ENCODE measurements at places on chromosomes 7 and 10. TPM values are rescaled to one million over a fixed set of nuclear protein-coding genes. Genes with fewer than 3 reads are reported as not detected.

DNA sequence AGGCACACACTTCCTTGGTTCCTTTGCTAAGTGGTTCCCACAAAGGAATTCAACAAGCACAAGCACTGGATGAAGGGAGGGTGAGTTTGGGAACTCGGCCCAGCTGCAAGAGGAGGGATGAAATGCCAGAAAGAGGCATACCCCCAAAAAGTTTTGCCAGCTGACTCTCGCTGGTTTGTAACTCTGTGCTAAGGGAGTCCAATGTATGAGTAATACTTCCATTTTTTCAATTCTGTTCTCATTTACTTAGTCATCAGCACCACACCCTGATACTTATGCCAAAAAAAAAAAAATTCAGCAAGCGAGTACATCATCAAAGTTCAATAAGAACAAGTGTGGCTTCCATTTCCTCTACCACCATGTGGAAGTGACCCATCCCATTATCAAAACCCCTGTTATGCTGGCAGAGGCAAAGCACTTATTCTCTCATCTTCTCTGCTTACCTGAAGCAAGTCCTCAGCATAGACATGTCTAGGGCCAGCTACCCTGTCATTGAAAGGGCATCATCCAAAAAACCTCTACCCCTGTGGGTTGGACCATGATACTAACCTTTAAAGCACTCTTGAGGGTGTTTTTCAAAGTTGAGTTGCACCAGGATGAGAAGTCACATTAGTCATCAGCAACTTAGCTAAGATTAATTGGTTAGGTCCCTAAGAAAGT lies 6.9 kb upstream of the HYCC1 start:
- no peaks in the 10 kb centered on the region for H3K4me1 ChIP-seq
- DNase-seq, result no peak
- no peaks in the 10 kb centered on the region for H3K36me3 ChIP-seq
- H3K27me3 ChIP-seq, result no peaks in the 10 kb centered on the region
- no peak overlapping the region for H3K27ac ChIP-seq

DNA sequence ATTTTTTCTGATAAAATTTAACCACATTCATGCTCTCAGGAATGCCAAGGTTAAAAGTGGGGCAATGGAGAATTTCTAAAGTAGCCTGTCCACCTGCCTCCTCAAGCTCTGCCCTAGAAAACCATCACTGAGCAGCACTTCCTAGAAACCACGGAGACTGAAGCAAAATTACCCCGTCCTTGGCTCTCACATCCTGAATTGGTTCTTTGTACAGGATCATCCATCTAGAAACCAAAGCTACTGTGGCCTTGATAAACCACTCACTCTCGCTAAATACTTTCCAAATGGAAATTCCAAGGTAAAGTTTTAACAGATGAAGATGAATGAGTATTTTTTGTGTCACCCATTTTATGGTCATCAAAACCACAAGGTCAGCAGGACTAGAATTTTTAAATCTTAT lies 96.6 kb downstream of the AVL9 start:
- H3K27me3 ChIP-seq, result no peaks in the 10 kb centered on the region
- no peak overlapping the region for H3K4me3 ChIP-seq
- no peak overlapping the region for H3K27ac ChIP-seq
- no peak for DNase-seq
- no peaks in the 10 kb centered on the region for H3K36me3 ChIP-seq

- no peak overlapping the region for H3K27ac ChIP-seq
- H3K36me3 ChIP-seq, result no peaks in the 10 kb centered on the region
- H3K27me3 ChIP-seq, result no peaks in the 10 kb centered on the region
- no peaks in the 10 kb centered on the region for H3K4me1 ChIP-seq
- no peak overlapping the region for H3K4me3 ChIP-seq
- no peak for DNase-seq
These were observed 43.8 kb upstream of the INPP5A start for GRCh38 chr10:132493756-132494290.

DNA sequence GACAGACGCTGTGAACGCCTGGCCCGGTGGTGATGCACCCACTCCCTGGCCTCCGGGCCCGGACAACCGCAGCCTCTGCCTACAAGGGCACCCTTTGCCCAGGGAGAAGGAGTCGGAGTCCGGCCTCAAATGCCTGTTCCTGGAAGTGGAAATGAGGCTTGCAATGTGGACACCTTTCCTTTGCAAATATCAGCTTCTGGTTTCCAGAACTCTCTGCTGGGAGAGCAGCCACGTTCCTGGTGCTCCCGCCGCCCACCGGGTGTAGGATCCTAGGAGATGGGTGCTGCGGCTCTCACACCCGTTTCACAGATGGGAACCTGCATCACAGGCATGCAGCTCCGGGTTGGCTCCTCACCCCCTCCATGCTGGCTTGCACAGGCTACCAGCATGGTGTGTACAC lies 2.9 kb downstream of the FOXL3 start:
- H3K4me1 ChIP-seq, result no peaks in the 10 kb centered on the region
- no peaks in the 10 kb centered on the region for H3K36me3 ChIP-seq
- H3K27ac ChIP-seq, result no peak overlapping the region
- DNase-seq, result no peak
- H3K4me3 ChIP-seq, result no peak overlapping the region

- no peak overlapping the region for H3K4me3 ChIP-seq
- DNase-seq, result no peak
- no peak overlapping the region for H3K27ac ChIP-seq
- no peaks in the 10 kb centered on the region for H3K27me3 ChIP-seq
- no peaks in the 10 kb centered on the region for H3K36me3 ChIP-seq
These were observed 10.3 kb upstream of the RASSF4 start for GRCh38 chr10:44949127-44949802.

GRCh38 chr7:139613971-139614411 lies 90.5 kb downstream of the CLEC2L start:
- H3K36me3 ChIP-seq, result no peaks in the 10 kb centered on the region
- H3K27me3 ChIP-seq, result no peaks in the 10 kb centered on the region
- no peak for DNase-seq
- no peaks in the 10 kb centered on the region for H3K4me1 ChIP-seq

GRCh38 chr7:22137466-22137865 lies 191.8 kb upstream of the CDCA7L start:
- H3K27me3 ChIP-seq, result no peaks in the 10 kb centered on the region
- H3K4me1 ChIP-seq, result no peaks in the 10 kb centered on the region
- DNase-seq, result no peak
- H3K4me3 ChIP-seq, result no peak overlapping the region
- no peaks in the 10 kb centered on the region for H3K36me3 ChIP-seq
- no peak overlapping the region for H3K27ac ChIP-seq

GRCh38 chr7:36289833-36290661 lies 99.6 kb upstream of the ANLN start:
- H3K27ac ChIP-seq, result no peak overlapping the region
- no peaks in the 10 kb centered on the region for H3K27me3 ChIP-seq
- peak; percentile 21 for DNase-seq
- H3K4me3 ChIP-seq, result no peak overlapping the region

GRCh38 chr7:8387551-8388256 lies 45.7 kb upstream of the NXPH1 start:
- no peak overlapping the region for H3K4me3 ChIP-seq
- DNase-seq, result no peak
- H3K27me3 ChIP-seq, result no peaks in the 10 kb centered on the region
- no peaks in the 10 kb centered on the region for H3K4me1 ChIP-seq
- no peaks in the 10 kb centered on the region for H3K36me3 ChIP-seq
- no peak overlapping the region for H3K27ac ChIP-seq

- H3K27ac ChIP-seq, result no peak overlapping the region
- no peak overlapping the region for H3K4me3 ChIP-seq
- no peak for DNase-seq
- H3K27me3 ChIP-seq, result no peaks in the 10 kb centered on the region
- H3K4me1 ChIP-seq, result no peaks in the 10 kb centered on the region
These were observed 163.0 kb upstream of the PPP2R2D start for GRCh38 chr10:131737543-131738395.

DNA sequence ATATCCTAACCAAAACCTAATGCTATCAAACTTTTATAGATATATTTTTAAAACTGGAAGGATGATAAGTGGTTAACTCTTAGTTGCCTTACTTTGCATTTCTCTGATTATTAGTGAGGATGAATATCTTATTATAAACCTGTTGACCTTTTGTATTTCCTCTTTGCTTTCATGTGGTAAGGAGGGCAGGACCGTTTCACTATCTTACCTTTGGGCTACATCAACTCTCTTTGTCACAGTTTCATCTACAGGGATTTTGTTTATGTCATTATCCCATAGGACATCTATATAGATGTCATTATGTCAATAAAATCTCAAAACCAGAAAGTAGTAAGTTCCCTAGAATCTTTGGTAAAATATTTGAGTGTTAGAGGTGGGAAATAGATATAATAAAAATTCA lies 219.3 kb downstream of the THSD7A start:
- H3K27ac ChIP-seq, result no peak overlapping the region
- no peaks in the 10 kb centered on the region for H3K27me3 ChIP-seq
- H3K4me3 ChIP-seq, result no peak overlapping the region
- no peaks in the 10 kb centered on the region for H3K4me1 ChIP-seq

- H3K27me3 ChIP-seq, result no peaks in the 10 kb centered on the region
- no peak overlapping the region for H3K4me3 ChIP-seq
- H3K4me1 ChIP-seq, result no peaks in the 10 kb centered on the region
- H3K36me3 ChIP-seq, result no peaks in the 10 kb centered on the region
These were observed 174.2 kb upstream of the NPS start for GRCh38 chr10:127374901-127375300.

- peak; percentile 47 for DNase-seq
- H3K27ac ChIP-seq, result peak overlapping the region; percentile 97
- no peaks in the 10 kb centered on the region for H3K36me3 ChIP-seq
- H3K27me3 ChIP-seq, result no peaks in the 10 kb centered on the region
These were observed 1.1 kb downstream of the RABGEF1 start for GRCh38 chr7:66741710-66742049.

DNA sequence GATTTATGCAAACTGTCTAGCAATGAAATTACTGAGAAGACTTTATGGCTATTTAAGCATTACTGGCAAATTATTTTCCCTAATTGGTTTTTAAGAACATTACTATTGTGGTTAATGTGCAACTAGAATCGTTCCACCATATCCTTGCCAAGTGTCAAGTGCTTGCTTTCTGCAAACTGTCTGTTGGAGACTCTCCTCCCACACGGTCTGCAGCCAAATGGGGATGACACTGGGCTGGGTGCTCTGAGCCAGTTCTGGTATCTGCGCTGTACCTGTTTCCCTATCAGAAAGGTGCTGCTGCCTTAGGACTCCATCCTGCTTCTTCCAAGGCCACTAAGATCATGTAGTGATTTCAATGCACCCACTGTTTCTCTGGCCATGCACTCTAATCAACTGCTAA lies 110.4 kb downstream of the RAMP3 start:
- no peak overlapping the region for H3K27ac ChIP-seq
- H3K27me3 ChIP-seq, result no peaks in the 10 kb centered on the region
- no peak overlapping the region for H3K4me3 ChIP-seq
- no peak for DNase-seq

DNA sequence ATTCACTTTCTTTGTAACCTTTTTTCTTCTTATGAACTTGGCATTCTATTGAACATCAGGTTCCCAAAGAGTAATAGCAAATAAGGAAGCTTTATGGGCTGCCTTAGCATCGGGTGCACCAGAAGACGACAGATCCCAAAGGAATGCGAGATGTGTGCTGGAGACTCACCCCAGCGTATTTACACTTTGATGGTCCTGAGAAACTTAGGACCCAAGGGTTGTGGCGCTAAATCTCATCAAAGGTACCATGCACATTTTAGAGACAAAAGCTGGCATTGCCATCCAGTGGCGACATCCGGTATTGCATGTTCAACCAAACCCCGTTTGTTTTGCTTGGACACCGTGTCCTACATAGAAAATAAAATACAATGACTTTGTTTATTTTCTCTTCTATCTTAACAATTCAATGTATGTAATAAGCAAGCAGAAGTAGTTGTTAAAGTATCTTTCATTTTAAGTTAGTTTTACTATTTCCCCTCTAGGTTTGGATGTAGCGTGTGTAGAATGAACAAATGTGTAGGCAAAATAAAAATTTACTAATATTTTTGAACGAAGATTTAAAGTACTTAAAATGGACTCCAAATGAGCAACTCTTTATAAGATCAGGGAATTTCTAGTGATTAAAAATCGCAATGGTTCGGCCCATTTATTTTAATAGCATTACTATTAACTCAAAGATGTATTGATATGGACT lies 1154.8 kb downstream of the GATA3 start:
- DNase-seq, result peak; percentile 39
- no peak overlapping the region for H3K27ac ChIP-seq
- H3K36me3 ChIP-seq, result no peaks in the 10 kb centered on the region
- H3K27me3 ChIP-seq, result peaks cover 3% of the 10 kb centered on the region
- H3K4me3 ChIP-seq, result no peak overlapping the region

DNA sequence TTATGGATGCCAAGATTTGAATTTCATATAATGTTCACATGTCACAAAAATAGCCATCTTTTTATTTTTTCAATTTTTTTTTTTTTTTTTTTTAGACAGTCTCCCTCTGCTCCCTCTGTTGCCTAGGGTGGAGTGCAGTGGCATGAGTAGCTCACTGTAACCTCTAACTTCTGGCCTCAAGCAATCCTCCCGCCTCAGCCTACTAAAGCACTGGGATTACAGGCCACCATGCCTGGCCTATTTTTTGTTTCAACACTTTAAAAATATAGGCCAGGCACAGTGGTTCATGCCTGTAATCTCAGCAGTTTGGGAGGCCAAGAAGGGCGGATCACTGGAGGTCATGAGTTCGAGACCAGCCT lies 246.3 kb downstream of the SKIDA1 start:
- peaks cover 4% of the 10 kb centered on the region for H3K4me1 ChIP-seq
- no peak for DNase-seq
- H3K36me3 ChIP-seq, result no peaks in the 10 kb centered on the region
- H3K27me3 ChIP-seq, result no peaks in the 10 kb centered on the region
- H3K27ac ChIP-seq, result no peak overlapping the region

DNA sequence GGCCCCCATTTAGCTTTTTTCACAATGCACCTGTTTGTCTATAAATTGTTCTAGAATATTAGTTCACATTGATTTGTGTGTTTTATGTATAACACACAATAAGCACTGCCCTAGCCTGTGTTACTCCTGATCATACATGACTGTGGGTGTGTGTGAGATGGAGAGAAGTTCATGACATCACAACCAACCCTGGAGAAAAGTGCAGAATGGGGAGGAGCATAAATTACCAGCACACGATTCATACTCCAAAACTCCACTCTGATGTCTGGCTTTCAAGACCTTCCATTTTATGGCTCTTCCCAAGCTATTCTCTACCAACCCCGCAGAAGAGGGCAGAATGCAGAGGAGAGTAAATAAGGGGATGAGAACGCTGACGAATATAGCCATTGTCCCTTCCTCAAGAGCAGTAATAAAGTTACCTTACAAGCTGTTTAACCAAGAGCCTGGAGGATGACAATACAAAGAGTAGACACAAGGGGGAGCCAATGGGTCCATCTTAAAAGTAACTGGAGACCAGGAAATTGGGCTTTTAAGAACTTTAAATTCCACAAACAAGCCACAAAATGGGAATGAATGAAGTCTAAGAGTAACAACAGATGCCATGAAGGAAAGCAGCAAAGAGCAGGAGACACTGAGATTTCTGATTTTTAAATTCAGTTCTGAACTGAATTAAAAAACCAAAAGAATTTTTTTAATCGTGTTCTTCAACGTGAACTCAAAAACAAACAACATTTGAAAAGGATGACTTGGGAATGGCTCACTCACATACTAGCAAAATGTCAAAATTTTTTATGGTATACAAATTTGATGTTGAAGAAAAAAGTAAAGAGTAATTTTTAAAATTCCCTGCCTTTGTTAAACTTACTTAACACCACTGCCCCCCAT lies 159.6 kb downstream of the PARD3 start:
- peaks cover 6% of the 10 kb centered on the region for H3K4me1 ChIP-seq
- H3K36me3 ChIP-seq, result no peaks in the 10 kb centered on the region
- no peak overlapping the region for H3K27ac ChIP-seq
- H3K27me3 ChIP-seq, result no peaks in the 10 kb centered on the region

Gene ZNF273
- total RNA-seq, result 4.9 TPM

Gene SLC13A1
- total RNA-seq, result not detected

Gene ELN
- total RNA-seq, result 9.4 TPM

Gene INSIG1
- total RNA-seq, result 51.9 TPM

Gene ARMS2
- total RNA-seq, result not detected

Gene DUSP5
- total RNA-seq, result 16.2 TPM

Gene ZNHIT1
- 82.2 TPM for total RNA-seq

Gene MYH16
- total RNA-seq, result not detected

Gene NME8
- total RNA-seq, result not detected

Gene DDC
- 13.3 TPM for total RNA-seq

Gene ZPBP
- not detected for total RNA-seq

All from adrenal gland (tissue), 19 donors.